Activated T-cell treated with anti-CD3 and anti-CD28 coated beads, Interleukin-2, amount 50 U/mL, for 1 hour (primary cell): ENCODE measurements at places on chromosomes 12 and 14.
A peak's percentile ranks its signal among the peaks of the same experiment; 100 is the strongest.

DNA sequence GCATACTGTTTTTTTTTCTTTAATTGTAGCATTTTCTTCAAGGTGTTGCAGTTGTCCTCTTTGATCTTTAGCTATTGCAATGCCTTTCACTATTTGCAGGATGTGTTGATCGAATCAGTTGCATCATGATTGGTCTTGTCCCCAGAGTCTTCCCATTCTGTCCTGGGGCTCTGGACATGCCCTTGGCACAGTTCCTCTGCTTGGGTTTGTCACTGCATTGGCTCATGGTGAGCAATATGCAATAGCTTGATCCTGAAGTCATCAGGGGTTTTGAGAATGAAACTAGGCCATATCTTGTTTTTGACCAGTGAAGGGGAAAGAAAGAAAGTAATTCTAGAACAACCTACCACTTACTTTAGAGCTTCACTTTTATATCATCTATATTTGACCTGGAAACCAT is 281.5 kb downstream of the TMEM117 start:
- no peak for DNase-seq

DNA sequence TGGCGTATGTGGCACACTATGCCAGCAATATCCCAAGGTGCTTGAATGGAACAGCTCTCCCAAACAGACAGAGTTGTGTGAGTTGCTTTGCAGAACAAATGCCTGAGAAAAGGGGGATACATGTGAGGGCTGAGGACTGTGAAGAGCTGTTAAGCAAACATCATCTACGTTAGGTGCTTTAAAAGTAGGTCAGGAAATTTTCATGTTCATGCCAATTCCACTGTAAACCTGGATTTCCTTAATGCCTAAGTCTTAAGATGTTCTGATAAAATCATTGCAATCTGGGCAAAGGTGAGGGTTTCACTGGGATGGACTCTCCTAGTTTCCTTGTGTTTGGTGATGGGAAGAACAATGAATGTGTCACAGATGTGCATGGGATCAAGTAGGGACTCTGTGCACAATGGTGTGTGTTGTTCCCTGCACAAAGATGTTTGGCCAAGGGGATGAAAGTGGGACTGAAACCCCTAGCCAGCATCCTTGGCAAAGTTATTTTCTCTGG is 227.9 kb downstream of the KTN1 start:
- DNase-seq, result no peak

GRCh38 chr14:93765155-93765554 is 23.1 kb downstream of the PRIMA1 start:
- DNase-seq, result no peak

DNA sequence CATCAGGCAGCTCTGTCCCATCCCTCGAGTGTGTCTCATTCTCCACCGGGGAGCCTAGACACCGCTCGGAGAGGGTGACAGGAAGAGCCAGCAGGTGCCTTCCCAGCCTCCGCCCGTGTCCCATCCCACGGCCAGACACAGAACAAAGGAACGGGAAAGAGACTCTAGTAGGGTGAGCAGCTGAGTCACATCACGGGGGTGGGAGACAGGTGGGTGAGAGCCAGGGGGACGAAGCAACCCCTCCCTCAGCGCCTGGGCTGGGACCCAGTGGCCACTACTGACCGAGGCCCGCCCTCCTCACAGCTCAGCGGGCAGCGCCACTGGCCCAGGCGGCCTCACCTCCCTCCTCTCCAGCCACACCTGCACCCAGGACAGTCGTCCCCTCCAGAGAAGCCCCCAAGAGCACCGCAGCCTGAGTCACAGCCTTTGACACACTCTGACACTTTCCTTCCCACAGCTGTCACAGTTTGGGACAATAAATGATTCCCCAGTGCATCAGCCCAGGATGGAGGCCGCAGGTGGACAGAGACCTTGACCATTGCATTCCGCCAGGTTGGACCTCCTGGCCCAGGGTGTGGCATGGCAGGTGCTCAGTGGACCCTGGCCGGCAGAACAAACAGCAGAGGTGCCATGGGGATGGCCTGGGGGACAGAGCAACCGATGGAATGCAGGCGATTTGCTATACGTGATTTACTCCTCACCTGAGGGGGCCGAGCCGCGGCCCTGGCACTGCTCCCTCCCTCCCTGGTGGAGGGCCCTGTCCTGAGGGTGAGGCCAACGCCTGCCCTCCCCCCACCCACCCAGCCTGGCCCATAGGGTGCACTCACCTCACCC is 45.4 kb upstream of the GALNT9 start:
- no peak for DNase-seq

- DNase-seq, result no peak
These were observed 243.7 kb downstream of the SLC16A7 start for GRCh38 chr12:59839514-59839913.

- no peak for DNase-seq
These were observed 32.6 kb upstream of the DAAM1 start for GRCh38 chr14:59155886-59156285.

DNA sequence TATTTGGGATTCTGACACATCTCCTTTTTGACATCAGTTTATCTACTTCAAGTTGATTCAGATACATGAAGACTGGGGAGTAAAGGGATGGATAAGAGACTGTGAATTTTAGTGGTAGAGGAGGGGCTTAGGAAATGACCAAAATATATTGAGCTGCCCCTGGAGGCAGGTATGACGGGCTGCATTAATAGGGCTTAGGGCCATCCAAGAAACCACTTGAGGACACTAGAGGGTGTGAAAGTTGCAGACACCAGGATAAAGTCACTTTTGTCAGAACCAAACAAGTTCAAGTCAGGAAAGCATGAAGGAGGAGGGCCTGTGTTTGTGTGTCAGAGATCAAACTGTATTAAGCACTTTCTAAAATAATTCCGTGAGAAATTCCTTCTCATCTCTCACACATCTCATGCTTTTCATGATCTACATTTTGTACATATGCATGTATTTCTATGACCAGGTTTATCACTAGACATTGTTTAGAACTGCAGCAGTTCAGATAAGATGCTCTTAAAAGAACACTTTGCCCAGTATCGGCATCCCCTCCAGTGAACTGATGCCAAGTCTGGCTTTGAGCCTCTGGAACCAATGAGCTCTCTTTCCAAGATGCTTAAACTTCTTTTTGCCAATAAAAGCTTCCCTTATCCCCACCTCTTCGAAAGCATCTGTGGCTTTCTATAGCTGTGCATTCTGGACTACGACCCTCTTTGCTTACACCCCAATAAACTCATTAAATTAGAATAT is 136.9 kb downstream of the SLC38A1 start:
- DNase-seq, result no peak

DNA sequence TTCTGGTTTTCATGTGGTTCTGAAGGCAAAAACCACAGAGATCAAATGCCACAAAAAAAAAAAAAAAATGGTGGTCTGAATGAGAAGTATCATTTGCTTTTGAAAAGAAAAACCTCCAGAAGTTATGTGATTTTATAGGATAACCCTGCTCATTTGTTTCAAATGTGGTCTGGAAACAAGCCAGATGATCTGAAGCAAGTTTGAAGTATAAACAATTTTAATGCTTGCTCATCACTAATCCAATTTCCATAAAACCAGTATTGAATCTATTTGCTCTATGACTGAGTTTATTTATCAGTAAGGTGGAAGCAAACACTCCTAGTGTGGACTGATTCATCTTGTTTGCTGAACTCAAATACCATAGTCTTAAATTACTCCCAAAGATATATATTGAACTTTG is 407.3 kb upstream of the FLRT2 start:
- no peak for DNase-seq

- DNase-seq, result peak; percentile 25
These were observed 785 bp upstream of the ACTN1 start for GRCh38 chr14:68979722-68980451.

DNA sequence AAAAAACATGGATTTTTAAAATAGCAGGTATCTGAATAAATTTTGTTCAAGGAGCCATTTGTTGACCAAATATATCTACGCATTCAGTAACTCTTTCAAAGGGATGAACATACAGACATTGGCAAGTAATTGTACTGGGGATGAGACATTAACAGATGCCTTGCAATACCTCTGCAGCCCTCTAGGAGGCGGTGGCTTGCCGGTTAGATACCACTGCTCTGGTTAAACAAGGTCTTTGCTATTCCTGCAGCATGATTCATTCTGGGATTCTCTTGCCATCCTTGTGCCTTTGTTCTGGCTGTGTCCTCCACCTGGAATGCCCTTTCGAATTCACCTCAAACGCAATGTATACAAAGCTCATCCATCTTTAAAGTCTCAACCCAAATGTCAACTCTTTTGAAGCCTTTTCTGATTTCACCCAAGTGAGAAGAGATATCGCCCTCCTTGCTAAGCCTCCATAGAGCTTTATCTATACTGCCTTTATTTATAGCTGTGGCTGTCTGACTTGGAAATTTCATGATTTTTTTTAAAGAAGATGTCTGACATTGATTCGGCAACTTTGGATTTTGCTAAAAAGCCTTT is 131.0 kb upstream of the SRRM4 start:
- DNase-seq, result no peak

- no peak for DNase-seq
These were observed 13.7 kb downstream of the KRT71 start for GRCh38 chr12:52539083-52539820.

DNA sequence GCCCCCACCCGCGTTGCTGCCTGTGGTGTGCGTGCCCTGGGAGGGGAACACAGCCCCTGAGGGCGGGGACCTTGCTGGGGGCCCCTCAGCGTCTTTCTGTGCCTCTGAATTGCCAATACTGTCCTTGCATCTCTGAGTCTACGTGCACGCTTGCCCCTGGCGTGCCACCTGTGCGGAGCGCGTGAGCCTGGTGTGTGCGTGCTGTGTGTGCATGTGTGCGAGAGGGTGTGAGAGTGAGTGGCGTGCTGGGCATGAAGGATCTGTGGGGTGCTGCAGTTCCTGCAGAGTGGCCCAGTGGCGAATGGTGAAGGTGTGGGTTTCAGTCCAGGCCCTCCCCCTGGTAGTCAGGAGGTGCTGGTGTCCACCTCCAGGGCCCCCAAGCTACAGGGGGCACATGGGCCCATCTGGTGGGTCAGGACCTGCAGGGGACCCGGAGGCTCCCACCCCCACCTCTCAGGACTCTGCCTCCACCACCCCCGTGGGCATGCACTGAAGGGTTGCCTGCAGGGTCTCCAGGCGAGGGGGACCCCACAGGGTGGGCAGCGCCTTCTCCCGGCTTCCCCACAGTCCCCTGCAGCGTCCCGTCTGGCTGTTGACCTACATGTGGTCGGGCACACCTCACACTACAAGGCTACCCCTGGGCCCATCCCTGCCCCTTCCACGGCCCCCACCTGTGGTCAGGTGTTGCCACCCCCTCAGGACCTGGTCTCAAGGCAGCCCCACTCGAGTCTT is 21.0 kb downstream of the FBRSL1 start:
- DNase-seq, result no peak

DNA sequence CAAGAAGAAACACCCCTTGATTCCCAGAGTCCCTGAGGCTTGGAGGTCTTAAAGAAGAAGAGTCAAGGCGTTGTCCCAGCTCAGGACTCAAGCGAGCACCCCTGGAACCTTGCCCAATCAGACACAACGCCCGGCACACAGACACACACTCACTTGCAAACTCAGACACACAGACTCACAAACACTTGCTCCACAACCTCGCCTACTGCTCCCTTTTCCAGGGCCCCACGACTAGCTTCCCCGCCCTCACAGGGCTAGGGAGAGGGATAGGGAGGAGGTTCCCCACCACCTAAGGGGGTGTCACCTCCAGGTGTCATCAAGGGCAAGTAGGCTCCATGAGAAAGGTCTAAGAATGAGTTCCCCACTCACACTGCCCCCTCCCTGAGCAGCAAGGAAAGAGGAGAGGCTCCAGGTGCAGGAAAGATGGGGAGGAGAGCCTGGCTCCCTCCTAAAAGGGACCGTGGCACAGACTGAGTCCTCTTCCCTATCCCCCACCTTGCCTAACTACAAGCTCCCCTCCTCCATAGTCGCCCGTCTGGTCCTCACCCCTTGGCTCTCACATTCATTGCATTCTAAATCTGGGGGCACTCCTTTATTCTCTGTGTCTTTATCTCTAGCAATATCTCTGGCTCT is 717 bp downstream of the WNT10B start:
- no peak for DNase-seq

- no peak for DNase-seq
These were observed 50.9 kb upstream of the CCT2 start for GRCh38 chr12:69534389-69534822.

DNA sequence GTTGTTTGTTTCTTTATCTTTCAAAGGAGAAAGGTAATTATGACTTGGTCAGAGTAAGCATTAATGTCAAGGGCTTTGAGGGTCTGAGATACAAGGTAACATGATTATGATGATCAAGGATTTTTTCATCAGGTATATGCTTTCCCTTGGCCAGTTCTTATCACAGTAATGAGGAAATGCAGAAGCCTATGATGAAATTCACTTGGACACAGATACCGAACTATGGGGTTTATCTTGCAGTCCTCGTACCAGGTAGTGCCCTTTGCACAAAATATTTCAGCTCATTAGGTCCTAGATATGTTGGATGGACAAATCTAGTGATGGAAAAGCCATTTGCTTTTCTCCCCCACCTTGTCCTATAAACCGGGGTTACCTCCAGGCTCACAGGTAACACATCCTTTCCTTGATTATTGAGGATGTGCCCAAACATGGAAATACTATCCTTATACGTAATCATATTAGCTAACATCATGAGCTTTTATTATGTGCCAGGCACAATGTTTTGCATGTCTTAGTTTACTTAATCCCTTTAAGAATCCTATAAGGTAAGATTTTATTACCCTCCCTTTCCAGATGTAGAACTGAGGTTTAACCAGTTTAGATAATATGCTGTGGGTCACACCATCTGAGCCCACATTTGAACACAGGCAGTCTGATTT is 7.0 kb upstream of the RASSF3 start:
- DNase-seq, result no peak

DNA sequence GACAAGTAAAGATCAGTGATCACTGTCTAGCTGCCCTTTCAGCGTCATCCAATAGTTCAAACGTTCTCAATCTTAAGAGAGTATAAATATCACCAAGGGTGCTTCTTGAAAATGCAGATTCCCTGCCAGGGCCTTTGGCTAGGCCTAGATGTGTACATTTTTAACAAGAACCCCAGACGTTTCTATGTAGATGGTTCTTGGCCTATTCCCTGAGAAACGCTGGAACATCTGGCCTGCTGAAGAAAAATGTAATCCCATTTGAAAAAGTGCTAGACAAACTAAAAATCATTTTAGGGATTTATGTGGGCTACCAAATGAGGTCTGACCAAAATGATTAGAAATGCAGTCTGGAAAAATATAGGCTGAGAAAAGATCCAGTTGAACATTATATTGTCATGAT is 231.7 kb downstream of the ADAMTS20 start:
- no peak for DNase-seq

DNA sequence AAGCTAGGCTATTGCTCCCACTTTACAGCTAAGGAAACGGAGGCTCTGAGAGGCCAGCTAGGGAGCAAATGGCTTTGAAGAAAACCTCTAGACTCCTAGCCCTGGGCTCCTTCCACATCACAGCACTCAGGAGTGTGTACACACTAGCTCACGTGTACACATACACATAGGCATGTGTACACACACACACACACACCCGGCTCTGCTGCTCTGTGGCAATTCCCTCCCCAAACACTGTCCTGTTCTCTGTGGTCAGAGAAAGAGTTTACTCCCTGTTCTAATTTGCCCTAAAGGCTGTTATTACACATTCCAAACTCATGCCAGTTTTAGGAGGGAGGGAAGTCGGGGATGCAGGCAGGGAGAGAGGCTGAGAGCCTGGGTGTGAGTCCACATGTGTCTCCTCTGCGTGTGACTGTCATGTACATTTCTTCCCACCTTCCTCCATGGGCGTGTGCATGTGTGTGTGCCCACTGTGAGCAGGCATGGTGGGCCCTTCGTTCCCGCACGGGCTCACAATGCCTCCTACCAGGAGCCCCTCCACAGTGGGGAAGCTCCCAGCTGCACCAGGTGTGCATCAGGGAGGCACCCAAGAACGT is 14.2 kb downstream of the TRPV4 start:
- no peak for DNase-seq

- DNase-seq, result no peak
These were observed 320.4 kb upstream of the DDHD1 start for GRCh38 chr14:53473480-53473879.
